ENCODE measurements at places on chromosomes 7 and 10. TPM values are rescaled to one million over a fixed set of nuclear protein-coding genes. Genes with fewer than 3 reads are reported as not detected.

DNA sequence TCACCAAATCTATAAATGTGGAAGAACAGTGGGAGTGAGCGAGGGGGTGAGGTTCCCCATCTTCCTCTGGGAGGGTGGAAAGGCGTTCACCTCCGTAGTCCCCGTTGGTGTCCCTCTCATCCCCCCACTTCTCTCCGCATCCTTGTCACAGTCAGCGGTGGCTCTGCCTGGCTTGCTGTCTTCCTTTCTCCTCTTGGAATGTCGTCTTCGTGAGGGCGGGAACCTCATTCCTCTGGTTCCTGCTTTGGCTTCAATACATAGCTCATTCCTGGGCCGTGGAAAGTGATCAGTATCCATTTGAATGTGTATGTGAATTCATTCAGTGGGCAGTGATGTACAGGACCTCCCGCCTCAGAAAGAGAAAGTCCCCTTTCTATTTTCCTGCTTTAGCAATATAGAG, 289.4 kb downstream of the CAMK1D start:
- no peak for DNase-seq

- DNase-seq, result no peak
Measured at GRCh38 chr7:132446260-132446659, 130.0 kb downstream of the PLXNA4 start.

DNA sequence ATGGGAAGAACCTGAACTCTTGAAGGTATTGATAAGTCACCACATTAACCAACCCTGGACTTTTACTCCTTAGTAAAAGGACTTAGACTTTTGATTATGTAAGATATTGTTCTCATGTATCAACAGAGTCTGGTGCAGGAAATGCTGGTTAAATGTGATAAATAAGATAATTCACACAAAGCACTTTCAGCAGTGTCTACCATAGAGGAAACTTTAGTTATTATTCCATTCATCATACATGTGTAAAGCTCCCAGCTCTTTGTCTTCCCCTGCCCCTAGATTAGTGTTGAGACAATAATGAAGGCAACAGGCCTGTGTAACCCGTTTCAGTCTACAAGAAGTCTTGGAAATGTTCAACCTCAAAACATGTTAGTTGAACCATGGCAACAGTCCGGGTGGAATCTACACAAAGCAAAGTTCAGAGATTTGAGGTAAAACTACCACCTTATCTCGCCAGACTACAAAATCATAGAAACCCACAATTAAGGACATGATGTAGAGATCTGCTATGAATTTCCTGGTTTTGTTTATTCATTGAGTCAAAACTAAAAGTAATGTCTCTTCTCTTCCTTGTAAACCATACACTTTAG, 109.9 kb upstream of the ADO start:
- no peak for DNase-seq

- no peak for DNase-seq
Measured at GRCh38 chr10:77121829-77122228, 515.8 kb downstream of the KCNMA1 start.

Gene SPACDR
- polyA plus RNA-seq, result not detected

Gene TM9SF3
- 20.5 TPM for polyA plus RNA-seq

DNA sequence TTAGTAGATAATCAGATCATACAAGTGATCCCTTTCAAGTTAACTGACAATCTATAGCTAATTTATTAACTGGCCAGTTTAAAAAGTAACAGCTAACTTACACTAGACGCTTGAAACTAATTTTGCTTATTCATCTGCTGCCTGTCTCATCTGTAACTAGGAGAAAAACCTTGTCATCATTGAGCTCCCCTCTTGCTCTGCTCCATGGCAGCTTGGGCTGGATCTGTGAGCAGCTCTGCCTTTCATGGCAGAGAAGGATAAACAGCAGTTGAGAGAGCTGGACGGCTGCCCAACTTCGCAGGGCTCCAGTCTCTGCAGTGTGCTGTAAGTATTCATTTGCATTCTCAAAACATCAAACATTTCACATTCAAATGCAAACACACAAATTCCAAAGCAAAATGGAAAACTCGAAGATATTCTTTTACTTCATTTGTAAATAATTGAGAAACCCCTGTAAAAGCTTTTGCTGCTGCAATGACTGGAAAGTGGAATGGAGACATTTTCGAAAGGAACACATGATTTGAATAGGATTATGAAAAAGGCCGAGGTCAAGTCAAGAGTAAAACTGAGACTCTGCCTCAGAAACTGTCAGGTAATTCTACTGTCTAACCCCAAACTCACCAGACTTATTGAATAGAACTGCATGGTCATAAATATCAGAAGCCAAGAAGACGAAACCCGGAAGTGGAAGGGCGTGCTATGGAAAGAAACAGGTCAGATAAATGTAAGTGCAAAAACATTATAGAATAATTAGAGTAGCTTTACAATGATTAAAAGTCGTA, 17.6 kb downstream of the SLC35B4 start:
- no peak for DNase-seq

DNA sequence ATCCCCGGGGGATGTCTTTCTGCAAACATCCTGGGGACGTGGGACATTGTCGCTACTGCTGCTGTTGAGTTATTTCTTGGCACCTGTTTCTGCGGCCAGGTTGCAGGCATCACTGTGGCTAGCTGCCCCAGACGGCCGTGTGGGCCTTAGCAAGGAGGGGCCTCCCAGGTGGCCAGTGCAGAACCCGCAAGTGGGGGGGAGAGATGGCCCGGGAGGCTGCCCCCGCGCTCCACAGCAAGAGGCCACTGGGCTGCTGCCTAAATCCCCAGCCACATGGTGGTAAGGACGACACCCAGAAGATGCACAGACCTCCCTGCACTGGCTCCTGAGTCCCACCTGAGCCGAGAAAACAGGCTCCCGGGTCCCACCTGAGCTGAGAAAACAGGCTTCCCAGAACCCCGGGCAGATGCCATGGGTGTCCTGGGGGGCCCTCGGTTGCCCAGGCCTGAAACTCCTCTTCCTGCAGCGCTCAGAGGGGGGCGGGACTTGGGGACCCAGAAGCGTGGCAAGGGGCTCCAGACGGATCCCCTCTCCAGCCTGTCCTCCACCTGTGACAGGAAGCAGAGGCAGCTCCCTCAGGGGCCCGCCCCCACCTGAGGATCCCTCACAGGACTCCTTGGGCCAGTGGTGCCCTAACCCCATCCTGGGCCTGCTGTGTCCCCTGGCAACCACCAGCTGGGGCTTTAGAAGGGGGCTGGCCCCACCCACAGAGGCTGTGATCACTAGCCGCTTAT, 952 bp upstream of the MAFK start:
- no peak for DNase-seq

- DNase-seq, result no peak
Measured at GRCh38 chr7:130303551-130303950, 10.6 kb downstream of the CPA4 start.

GRCh38 chr10:78894089-78894840, 174.5 kb upstream of the ZMIZ1 start:
- peak; percentile 24 for DNase-seq

Gene OR2A5
- polyA plus RNA-seq, result not detected

Gene ASAH2
- polyA plus RNA-seq, result 1.0 TPM

DNA sequence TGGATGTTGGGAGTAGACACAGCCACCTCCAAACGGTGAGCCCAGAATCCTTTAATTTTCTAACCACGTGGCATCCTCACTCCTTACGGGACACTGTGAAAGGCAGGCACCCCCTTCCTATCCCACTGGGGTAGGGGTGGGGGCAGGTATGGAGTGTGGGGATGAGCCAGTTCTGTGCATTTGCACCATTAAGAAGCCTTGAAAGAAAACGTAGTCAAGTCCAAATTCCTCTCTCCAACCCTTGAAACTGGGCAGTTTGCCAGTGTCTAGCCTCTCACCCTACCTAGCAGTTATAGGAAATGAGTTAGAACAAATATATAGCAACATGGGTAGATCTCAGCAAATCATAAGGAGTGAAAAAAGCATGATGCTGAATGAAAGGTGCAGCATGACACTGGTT, 92.4 kb upstream of the LEP start:
- DNase-seq, result no peak

DNA sequence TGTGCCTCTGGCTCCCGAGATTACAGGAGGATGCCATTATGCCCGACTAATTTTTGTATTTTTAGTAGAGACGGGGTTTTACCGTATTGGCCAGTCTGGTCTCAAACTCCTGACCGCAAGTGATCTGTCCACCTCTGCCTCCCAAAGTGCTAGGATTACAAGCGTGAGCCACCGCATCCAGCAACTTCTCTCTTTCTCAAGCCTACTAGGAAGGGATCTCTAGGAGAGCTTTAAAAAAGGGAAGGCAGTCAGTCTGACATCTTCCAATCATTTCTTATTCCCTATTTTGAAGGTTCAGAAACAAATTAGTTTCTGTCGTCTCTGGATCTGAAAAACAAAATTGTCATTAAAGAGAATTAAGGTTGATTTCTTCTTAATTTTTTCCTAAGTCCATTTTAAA, 2.5 kb upstream of the TMEM26 start:
- no peak for DNase-seq
